ENCODE measurements at places on chromosomes 5 and 9.

- no peak for DNase-seq
Observed at GRCh38 chr9:137305798-137306065, 3.7 kb upstream of the NRARP start.

DNA sequence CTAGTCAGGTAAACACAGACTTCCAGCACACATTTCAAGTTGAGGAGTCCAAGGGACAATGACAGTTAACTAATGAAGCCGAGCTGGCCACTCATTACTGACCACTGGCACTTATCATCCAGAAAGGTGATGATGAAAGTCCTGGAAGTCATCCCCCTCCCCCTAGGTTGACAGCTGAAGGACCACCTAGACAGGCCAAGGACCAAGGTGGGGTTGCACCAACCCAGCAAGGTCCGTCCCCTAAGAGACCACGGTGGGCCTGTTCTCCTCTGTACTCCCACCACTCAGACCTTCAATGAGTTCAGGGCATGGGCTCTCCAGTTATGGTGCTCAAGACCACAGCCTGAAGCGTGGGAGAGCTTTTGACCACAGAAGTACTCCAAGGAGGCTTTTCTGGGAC lies 13.2 kb downstream of the P4HA2 start:
- DNase-seq, result no peak

DNA sequence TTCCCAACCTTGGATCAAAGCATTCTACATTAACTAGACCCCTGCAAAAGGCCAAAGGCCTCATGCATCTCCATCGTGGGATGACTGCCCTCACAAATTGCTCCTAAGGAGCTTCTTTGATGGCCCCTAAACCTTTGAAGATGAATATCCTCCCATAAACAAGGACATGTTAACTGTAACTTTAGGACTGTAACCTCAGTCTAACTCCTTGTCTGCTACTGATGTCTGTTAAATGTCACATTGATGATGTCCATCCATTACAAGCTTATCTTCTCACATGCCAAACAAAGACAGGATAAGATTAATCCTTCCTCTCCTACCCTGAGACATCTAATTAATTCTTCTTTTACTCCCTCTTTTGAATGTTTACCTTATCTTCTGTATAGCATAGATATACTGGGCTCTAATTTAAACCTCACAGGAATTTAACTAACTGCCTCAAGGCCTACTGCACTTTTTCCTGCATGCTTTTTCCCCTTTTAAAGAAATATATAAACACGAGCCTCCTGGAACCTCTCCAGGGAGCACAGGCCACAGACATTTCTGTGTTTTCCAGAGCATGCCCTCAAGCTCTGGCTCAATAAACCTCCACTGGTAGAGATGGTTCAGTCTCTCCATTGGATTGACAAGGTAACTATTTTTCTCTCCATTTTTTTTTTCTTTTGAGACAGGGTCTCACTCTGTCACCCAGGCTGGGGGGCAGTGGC lies 90.6 kb upstream of the SLC25A48 start:
- DNase-seq, result no peak

GRCh38 chr5:177404641-177405179 lies 4.2 kb upstream of the PFN3 start:
- no peak for DNase-seq
